Left cardiac atrium (tissue), 4 donors: ENCODE measurements at places on chromosomes 5 and 9. TPM values are rescaled to one million over a fixed set of nuclear protein-coding genes. Genes with fewer than 3 reads are reported as not detected.

The ARL10 gene
- 8.2 TPM for total RNA-seq

The ARL14EPL gene
- not detected for total RNA-seq

DNA sequence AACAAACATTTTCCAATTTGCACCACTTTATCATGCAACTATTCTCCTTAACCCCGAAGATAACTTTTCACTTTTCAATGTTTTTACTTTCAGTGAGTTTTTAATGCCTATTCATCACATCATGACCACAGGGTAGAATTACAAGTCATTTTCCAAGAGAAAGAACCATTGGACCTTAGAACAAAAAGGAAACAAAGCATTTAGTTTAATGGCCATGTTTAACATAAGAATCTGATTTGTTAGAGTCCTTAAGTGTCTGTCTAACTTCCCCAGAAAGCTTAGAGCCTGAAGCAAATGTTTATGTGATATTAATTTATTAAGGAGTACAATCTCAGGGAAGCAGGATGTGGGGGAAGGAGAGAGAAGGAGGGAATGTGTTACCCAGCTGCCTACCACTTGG is 325.8 kb upstream of the RIOK2 start:
- DNase-seq: no peak

GRCh38 chr9:71984403-71984802 is 73.0 kb downstream of the C9orf85 start:
- peak; percentile 56 for DNase-seq

GRCh38 chr5:168364151-168364661 is 72.8 kb downstream of the WWC1 start:
- DNase-seq: no peak

DNA sequence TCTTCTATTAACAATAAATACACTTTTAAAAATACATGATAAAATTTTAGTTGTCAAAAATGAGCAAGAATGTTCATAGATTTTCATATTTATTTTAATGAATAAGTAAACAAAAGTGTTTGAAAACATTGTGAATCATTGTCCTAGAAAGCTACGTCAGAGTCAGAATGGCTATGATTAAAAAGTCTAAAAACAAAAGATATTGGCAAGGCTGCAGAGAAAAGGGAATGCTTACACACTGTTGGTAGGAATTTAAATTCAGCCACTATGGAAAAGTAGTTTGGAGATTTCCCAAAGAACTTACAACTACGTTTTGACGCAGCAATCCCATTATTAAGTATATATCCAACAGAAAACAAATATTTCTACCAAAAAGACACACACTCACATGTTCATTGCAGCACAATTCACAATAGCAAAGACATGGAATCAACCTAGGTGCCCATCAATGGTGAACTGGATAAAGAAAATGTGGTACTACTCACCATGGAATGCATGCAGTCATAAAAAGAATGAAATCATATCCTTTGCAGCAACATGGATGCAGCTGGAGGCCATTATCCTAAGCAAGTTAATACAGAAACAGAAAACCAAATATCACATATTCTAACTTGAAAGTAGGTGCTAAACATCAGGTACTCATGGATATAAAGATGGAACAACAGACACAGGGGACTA is 49.2 kb upstream of the FBXL17 start:
- no peak for DNase-seq

DNA sequence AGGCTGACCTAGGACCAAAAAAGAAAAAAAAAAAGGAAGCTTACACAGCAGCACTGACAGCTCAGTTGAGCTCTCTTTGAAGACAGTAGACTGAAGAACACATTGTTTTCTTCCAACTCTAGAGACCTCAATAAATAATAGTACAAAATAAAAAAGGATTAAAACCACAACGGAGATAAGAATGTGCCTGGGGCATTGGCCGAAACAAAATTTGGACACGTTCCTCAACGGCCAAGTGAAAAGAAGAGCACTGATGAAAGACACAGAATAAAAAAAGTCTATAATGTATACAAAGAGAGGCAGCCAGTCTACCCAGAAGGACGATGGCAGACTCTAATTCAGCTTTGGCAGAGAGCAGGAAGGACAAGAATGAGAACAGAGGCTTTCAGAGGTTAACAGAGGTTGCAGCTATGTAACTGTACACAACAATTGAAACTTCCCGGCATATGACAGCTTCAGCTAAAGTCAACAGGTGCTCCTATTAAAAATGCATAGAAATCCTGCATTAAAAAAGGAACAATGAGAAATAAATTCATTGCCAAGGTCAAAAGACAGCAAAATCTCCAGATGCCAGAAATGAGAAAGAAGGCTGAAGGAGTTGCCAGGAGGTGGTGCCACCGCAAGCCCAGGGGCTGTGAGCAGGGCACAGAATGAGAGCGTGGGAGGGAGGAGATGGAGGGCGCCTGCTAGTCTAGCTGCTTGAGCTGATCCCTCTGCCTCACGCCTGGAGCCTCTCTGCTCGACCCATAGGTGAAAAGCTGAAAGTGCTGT is 113.9 kb downstream of the DCP2 start:
- no peak for DNase-seq

GRCh38 chr9:14315875-14316601 is 2.1 kb upstream of the NFIB start:
- peak; percentile 48 for DNase-seq
